Glutamatergic neuron (in vitro differentiated cells): ENCODE measurements at places on chromosomes 5 and 9. TPM values are rescaled to one million over a fixed set of nuclear protein-coding genes. Genes with fewer than 3 reads are reported as not detected.

The BHMT2 gene
- not detected for total RNA-seq

The ZNF454 gene
- 9.3 TPM for total RNA-seq

The TLX3 gene
- 161 TPM for total RNA-seq

The LRRC26 gene
- total RNA-seq, result 0.98 TPM

The NXNL2 gene
- total RNA-seq, result not detected

The HACD4 gene
- 0.10 TPM for total RNA-seq

The F2RL2 gene
- total RNA-seq, result not detected

The TMEM267 gene
- total RNA-seq, result 6.8 TPM

The LCN15 gene
- 1.9 TPM for total RNA-seq

The ARL14EPL gene
- not detected for total RNA-seq

The DOCK8 gene
- 0.22 TPM for total RNA-seq

The ZDHHC11B gene
- total RNA-seq, result 42.8 TPM

The SLC4A9 gene
- total RNA-seq, result not detected

The EPB41L4A gene
- 125 TPM for total RNA-seq

The IL12B gene
- total RNA-seq, result not detected

The HRCT1 gene
- not detected for total RNA-seq

The AQP7 gene
- not detected for total RNA-seq
